Fibroblast of skin of back (primary cell): ENCODE measurements at places on chromosomes 1 and 21.

DNA sequence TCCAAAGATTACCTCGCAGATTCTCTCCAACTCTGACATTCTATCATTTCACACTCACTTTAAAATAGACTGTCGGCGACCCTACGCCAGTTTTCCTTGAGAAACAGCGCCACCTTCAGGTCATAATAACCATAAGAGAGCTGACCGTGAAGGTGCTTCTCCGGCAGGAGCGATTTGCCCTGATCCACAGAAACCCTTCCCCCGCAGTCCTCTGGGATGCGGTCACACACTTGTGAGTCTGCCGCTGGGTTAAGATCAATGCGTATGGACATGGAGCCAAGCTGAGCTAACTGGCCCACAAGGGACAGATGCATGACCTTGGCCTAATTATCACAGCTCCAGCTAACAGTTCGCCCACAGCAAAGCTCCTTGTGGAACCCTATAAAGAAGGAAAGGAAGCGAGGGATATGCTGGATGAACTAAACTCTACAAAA, 32.8 kb upstream of the IFNAR2 start:
- DNase-seq: peak; percentile 54

- no peak for DNase-seq
Measured at GRCh38 chr1:197787623-197788536, 12.6 kb upstream of the DENND1B start.

GRCh38 chr1:235417086-235417697, 50.0 kb downstream of the TBCE start:
- peak; percentile 76 for DNase-seq

GRCh38 chr1:155574077-155574476, 11.5 kb upstream of the ASH1L start:
- no peak for DNase-seq

DNA sequence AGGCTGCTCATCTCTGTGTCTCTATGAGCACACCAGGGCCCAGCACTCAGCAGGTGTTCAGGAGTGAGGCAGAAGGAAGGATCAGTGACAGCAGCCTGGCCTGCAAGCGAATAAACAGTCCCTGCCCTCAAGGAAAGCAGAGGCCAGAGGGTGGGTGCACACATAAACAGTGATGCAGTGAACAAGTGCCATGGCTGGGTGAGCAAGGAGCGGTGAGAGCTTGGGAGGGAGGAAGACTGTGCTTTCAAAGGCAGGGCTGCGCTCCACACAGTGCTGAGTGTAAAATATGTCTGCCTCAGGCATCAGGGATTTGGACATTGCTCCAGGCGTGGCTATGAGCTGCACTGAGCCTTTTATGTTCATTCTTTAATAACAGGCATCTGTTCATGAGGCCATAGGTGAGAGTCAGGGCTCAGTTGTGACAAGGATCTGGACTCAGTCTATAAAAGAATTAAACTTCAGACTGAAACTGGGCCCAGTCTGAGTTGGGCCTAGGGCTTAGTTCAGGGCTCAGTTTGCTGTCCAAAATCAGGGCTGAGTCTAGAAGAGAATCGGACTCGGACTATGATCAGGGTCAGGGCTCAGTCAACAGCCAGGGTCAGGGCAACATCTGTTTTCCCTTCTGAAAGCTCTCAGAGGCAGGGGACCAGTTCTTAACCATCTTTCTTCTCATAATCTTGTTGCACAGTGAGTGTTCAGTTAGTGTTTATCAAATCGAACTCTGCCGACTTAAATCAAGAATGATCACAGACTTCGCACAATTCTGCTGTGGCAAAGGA, 213.7 kb downstream of the FOXD2 start:
- DNase-seq: no peak

DNA sequence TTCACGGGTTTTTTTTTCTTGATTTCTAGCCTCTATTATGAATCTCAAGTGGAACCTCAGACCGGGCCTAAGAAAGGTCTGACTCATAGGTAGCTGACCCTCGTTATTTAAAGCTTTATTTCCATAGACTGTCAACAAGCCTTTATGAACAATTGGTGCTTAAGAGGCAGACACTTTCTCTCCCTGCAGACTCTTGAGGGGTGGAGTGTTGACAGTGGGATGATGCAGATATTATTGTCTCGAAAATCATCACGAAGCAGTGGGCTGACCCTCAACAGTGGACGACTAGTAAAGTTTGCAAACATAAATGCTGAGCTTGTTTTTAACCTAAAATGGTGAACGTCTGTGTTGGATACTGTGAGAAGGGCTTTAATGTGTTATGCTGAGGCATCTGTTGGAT, 1.8 kb downstream of the SFT2D2 start:
- DNase-seq: no peak

- no peak for DNase-seq
Measured at GRCh38 chr1:24505816-24506215, 3.2 kb downstream of the RCAN3 start.
